Liver (tissue), 10 donors: ENCODE measurements at places on chromosomes 16 and 17. TPM values are rescaled to one million over a fixed set of nuclear protein-coding genes. Genes with fewer than 3 reads are reported as not detected.

Gene CCL14
- 11.6 TPM for total RNA-seq

Gene NAGS
- 21.5 TPM for total RNA-seq

Gene CEP295NL
- 0.28 TPM for total RNA-seq

Gene CES5A
- not detected for total RNA-seq

Gene KCTD19
- not detected for total RNA-seq

Gene KCNJ18
- not detected for total RNA-seq

Gene PFN1
- 672 TPM for total RNA-seq

Gene MYO15A
- total RNA-seq = 2.9 TPM

Gene OR2C1
- 0.08 TPM for total RNA-seq

Gene TMEM204
- 11.7 TPM for total RNA-seq

Gene MYH8
- total RNA-seq = 0.14 TPM

Gene FAM171A2
- total RNA-seq = 1.1 TPM

Gene TNFSF12
- 5.7 TPM for total RNA-seq

Gene GINS2
- 0.17 TPM for total RNA-seq

Gene MT4
- total RNA-seq = not detected

Gene CRHR1
- not detected for total RNA-seq

Gene UBB
- 3,673 TPM for total RNA-seq

Gene KRT33A
- total RNA-seq = not detected

Gene CHAD
- total RNA-seq = 1.8 TPM

Gene CTRL
- 0.09 TPM for total RNA-seq

Gene NACA2
- total RNA-seq = not detected

Gene MED31
- 6.9 TPM for total RNA-seq

Gene SRCAP
- 26.8 TPM for total RNA-seq

Gene HOXB7
- 0.08 TPM for total RNA-seq

Gene DCAKD
- 15.6 TPM for total RNA-seq

Gene GAS2L2
- not detected for total RNA-seq

Gene ABCC11
- 1.4 TPM for total RNA-seq

Gene FAM83G
- 5.2 TPM for total RNA-seq

Gene NPIPA5
- 1.0 TPM for total RNA-seq

Gene NUDT7
- total RNA-seq = 15.4 TPM

Gene RBFOX1
- not detected for total RNA-seq

Gene BCAR1
- total RNA-seq = 10.1 TPM

Gene TP53TG3E
- not detected for total RNA-seq

Gene CD300H
- total RNA-seq = not detected

Gene NAA60
- 21.3 TPM for total RNA-seq

Gene KRT39
- not detected for total RNA-seq

Gene OR1A1
- not detected for total RNA-seq

Gene SOST
- not detected for total RNA-seq

Gene GJD3
- 0.47 TPM for total RNA-seq

Gene NPW
- 8.4 TPM for total RNA-seq

Gene MPO
- 221 TPM for total RNA-seq

Gene PRAC2
- total RNA-seq = not detected

Gene GPR179
- 0.05 TPM for total RNA-seq

Gene NUTF2
- total RNA-seq = 27.4 TPM

Gene RIPOR1
- total RNA-seq = 16.8 TPM

Gene TBC1D24
- total RNA-seq = 14.6 TPM

Gene TNRC6C
- total RNA-seq = 4.3 TPM

Gene PLXDC1
- total RNA-seq = 0.84 TPM

Gene TNFSF13
- total RNA-seq = 4.6 TPM

Gene CSH1
- total RNA-seq = not detected

Gene TMEM106A
- 2.9 TPM for total RNA-seq

Gene MEIOC
- total RNA-seq = not detected

Gene ABCC3
- total RNA-seq = 10.5 TPM

Gene MGAT5B
- not detected for total RNA-seq

Gene LRRC37A3
- total RNA-seq = 4.5 TPM

Gene IL34
- 0.93 TPM for total RNA-seq

Gene DPEP2
- 1.9 TPM for total RNA-seq
